ENCODE measurements at places on chromosomes 7 and 10. TPM values are rescaled to one million over a fixed set of nuclear protein-coding genes. Genes with fewer than 3 reads are reported as not detected.
A peak's percentile ranks its signal among the peaks of the same experiment; 100 is the strongest.

The HMX2 gene
- not detected for total RNA-seq

The ZNF117 gene
- total RNA-seq = 8.3 TPM

The IKZF5 gene
- total RNA-seq = 10.5 TPM

The PHYHIPL gene
- total RNA-seq = not detected

The ETV1 gene
- 15.2 TPM for total RNA-seq

The NKX1-2 gene
- total RNA-seq = not detected

The SFMBT2 gene
- 2.7 TPM for total RNA-seq

The CUBN gene
- total RNA-seq = 1.7 TPM

The ZNF786 gene
- total RNA-seq = 10.7 TPM

The C10orf67 gene
- not detected for total RNA-seq

The LRIT1 gene
- not detected for total RNA-seq

The GRM3 gene
- not detected for total RNA-seq

The SLC16A9 gene
- total RNA-seq = 0.50 TPM

The TMEM229A gene
- not detected for total RNA-seq

The SPDYE8 gene
- not detected for total RNA-seq

DNA sequence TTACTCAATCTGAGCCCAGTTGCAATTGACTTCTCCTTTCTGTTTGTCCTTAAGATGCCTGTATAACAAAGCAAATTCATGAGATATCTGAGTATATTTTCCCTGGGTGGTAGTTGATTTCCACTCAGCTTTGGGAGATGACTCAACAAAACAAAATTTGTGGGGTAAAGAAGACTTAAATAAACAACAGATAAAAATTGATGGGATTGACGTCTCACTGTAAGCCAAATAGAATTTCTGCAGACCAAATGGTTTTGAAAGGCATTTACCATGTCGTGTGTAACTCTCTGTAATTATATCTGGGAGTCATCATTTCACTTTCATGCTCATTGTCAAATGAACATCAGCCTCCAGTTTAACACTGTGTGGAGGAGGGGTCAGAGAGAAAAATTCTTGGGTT lies 255.4 kb upstream of the MYO3A start:
- H3K4me3 ChIP-seq = no peak overlapping the region
- no peak for DNase-seq
- H3K4me1 ChIP-seq = no peaks in the 10 kb centered on the region
- no peak overlapping the region for H3K27ac ChIP-seq
- H3K36me3 ChIP-seq = no peaks in the 10 kb centered on the region

GRCh38 chr7:99190359-99191009 lies 17.4 kb downstream of the KPNA7 start:
- no peaks in the 10 kb centered on the region for H3K4me1 ChIP-seq
- H3K4me3 ChIP-seq = no peak overlapping the region
- H3K27me3 ChIP-seq = peaks cover 3% of the 10 kb centered on the region
- DNase-seq = no peak

GRCh38 chr10:47077941-47078340 lies 166.7 kb downstream of the PTPN20 start:
- H3K27me3 ChIP-seq = peaks cover 9% of the 10 kb centered on the region
- no peak overlapping the region for H3K4me3 ChIP-seq
- no peak overlapping the region for H3K27ac ChIP-seq
- H3K4me1 ChIP-seq = no peaks in the 10 kb centered on the region
- H3K36me3 ChIP-seq = no peaks in the 10 kb centered on the region

DNA sequence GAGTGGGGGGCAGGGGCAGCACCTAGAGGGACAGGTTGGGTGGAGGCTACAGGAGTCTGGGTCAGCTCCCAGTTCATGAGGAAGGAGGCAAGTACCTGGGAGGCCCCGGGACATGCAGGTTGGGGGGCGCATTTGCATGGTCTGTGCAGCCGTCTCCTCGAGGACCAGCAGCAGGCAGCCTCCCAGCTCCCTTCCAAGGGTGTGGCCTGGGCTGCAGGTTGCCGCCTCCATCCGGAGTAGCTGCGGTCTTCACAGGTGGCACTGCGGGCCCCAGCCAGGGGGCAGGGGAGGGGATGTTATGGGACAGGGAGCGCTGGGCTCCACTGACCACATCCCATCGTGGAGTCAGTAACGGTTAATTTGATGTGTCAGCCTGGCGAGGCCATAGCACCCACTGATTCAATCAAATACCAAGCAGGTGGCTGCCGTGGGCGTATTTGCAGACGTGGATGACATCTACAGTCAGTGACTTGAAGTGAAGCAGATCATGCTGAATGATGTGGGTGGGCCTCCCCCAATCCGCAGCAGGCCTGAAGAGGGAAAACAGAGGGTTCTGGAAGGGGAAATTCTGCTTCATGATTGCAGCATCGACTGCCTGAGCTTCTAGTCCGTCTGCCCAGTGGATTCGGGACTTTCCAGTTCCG lies 81.6 kb downstream of the PRKAG2 start:
- peaks cover 2% of the 10 kb centered on the region for H3K27me3 ChIP-seq
- H3K4me1 ChIP-seq = peaks cover 13% of the 10 kb centered on the region
- H3K27ac ChIP-seq = no peak overlapping the region
- no peak overlapping the region for H3K4me3 ChIP-seq
- no peak for DNase-seq
- H3K36me3 ChIP-seq = no peaks in the 10 kb centered on the region

GRCh38 chr10:47209466-47209865 lies 90.5 kb upstream of the GDF10 start:
- H3K4me3 ChIP-seq = no peak overlapping the region
- DNase-seq = no peak
- no peaks in the 10 kb centered on the region for H3K36me3 ChIP-seq
- no peak overlapping the region for H3K27ac ChIP-seq
- H3K4me1 ChIP-seq = peaks cover 2% of the 10 kb centered on the region

- H3K4me1 ChIP-seq = peaks cover 41% of the 10 kb centered on the region
- H3K36me3 ChIP-seq = no peaks in the 10 kb centered on the region
- no peak for DNase-seq
These were observed at the start of gene INMT for GRCh38 chr7:30751696-30752273. TSS of gene INMT (plus strand) at chr7:30752135. CDS start at chr7:30752151, 16 bp downstream.

GRCh38 chr7:122949186-122949585 lies 46.3 kb downstream of the TAS2R16 start:
- no peak for DNase-seq
- H3K27me3 ChIP-seq = no peaks in the 10 kb centered on the region

DNA sequence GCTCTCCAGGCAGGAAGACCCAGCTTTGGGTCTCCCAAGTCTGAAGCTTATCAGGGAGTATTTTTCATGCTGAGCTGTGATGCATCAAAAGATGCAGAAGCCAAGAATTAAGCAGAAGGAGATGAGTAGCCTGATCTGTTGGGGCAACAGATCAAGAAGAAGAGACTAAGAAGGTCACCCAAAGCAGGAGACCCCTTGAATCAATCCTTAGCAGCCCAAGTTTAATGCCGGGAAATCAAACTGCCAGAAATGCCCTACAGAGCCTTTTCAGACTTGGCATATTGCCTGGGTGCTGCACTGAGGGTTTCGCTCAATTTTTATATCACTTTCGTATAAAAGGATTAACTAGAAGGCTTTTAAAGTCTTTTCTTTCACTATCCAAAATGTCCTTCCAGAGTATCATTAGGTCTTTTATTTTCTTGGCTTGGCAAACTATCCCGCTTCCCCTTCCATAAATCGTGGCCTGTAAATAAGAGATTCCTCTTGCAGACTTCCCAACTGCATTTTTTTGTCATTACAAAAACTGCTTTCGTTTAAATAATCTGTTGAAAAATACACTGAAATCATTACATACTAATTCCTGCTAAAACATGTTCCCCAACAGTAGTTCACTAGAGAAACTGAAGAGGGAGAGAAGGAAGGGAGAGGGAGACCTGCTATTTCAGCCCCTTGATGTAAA lies 49.0 kb upstream of the STK17A start:
- H3K4me1 ChIP-seq = peaks cover 56% of the 10 kb centered on the region
- no peaks in the 10 kb centered on the region for H3K27me3 ChIP-seq
- peak overlapping the region; percentile 95 for H3K27ac ChIP-seq
- H3K4me3 ChIP-seq = no peak overlapping the region

GRCh38 chr7:26700893-26701292 lies 163.5 kb downstream of the SKAP2 start:
- no peak for DNase-seq
- H3K4me3 ChIP-seq = no peak overlapping the region
- no peak overlapping the region for H3K27ac ChIP-seq
- H3K36me3 ChIP-seq = no peaks in the 10 kb centered on the region
- H3K4me1 ChIP-seq = peaks cover 24% of the 10 kb centered on the region
- peaks cover 23% of the 10 kb centered on the region for H3K27me3 ChIP-seq

GRCh38 chr7:123580406-123581161 lies 21.0 kb upstream of the ASB15 start:
- no peak for DNase-seq
- H3K36me3 ChIP-seq = no peaks in the 10 kb centered on the region
- peaks cover 63% of the 10 kb centered on the region for H3K27me3 ChIP-seq
- H3K4me1 ChIP-seq = peaks cover 2% of the 10 kb centered on the region

DNA sequence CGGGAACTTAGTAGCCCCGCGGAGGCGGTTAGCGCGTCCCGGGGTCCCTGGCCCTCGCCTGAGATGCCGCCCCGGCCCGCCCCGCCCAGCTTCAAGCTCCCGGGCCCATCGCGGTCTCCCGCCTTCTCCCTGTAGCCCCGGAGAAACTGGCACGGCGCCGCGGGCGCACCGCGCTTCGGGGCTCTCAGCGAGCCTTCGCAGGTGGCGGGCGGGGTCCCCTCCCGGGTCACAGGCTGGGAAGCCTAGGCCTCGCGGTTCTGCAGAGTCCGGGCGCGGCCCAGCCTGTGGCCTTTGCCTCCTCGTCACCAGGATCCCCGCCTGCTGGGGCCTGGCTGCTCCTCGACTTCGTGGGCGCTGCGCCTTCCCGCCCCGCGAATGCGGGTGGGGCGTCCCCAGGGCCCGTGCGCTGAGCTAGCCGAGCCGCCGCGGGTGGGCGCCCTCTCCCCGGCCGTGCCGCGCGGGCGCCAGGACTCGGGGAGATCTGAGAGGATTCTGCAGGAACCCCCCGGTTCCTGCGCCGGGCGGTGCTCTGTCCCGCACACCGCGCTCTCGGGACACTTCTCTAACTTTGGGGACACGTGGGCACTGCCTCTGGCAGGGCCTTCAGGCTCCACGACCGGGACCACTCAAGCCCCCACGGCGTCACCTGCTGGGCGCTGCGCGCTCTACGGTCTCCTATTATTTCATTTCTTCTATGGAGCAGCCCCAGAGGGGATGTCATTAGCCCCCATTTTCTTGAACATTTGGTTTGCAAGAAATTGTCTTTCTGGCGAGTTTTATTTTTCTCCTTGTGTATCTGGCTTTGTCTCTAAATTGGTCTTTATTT lies 682 bp upstream of the RGS10 start:
- peaks cover 8% of the 10 kb centered on the region for H3K27me3 ChIP-seq
- no peak overlapping the region for H3K27ac ChIP-seq
- peak overlapping the region; percentile 83 for H3K4me3 ChIP-seq
- H3K36me3 ChIP-seq = no peaks in the 10 kb centered on the region
- peaks cover 37% of the 10 kb centered on the region for H3K4me1 ChIP-seq
- no peak for DNase-seq

DNA sequence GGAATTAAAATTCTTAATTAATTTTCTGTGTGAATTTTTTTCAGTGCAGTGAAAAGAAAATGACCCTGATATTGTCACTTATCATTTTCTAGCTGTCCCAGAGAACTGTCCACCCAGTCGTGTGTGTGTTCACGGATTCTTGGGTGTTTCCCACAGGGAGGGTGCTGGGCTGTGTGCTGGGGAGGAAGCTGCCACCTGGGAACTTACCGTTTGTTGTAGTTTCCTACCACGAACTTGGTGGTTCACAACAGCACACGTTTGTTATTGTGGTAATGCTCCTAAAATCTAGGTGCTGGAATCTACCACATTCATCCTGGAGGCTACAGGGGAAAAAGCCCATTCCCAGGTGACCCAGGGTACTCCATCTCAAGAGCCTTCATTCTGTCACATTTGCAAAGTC lies 276.1 kb downstream of the GLRX3 start:
- no peak overlapping the region for H3K27ac ChIP-seq
- H3K4me1 ChIP-seq = no peaks in the 10 kb centered on the region
- H3K4me3 ChIP-seq = no peak overlapping the region
- H3K27me3 ChIP-seq = no peaks in the 10 kb centered on the region

DNA sequence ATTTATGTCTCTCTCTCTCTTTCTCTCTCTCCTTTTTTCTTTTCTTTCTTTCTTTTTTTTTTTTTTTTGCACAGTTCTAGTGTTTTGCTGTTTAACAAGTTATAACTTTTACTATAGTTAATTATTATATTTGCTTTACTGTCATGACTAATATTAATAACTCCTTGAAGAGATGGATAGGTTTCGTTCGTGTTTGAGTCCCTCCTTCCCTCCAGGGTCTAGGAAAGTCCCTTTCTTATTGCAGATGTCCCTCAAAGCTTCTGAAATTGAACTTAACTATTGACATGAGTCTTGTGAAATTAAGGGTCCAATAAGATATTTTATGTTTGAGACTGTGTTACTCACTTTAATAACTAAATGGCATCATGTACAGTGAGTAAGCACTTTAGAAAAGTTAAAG lies 131.4 kb downstream of the PLXDC2 start:
- peaks cover 2% of the 10 kb centered on the region for H3K36me3 ChIP-seq
- no peaks in the 10 kb centered on the region for H3K27me3 ChIP-seq
- no peak for DNase-seq
- H3K4me3 ChIP-seq = no peak overlapping the region
- H3K4me1 ChIP-seq = peaks cover 32% of the 10 kb centered on the region
- H3K27ac ChIP-seq = peak overlapping the region; percentile 49

GRCh38 chr10:125828311-125828710 lies 5.0 kb downstream of the BCCIP start:
- DNase-seq = no peak
- peaks cover 40% of the 10 kb centered on the region for H3K36me3 ChIP-seq
- no peaks in the 10 kb centered on the region for H3K27me3 ChIP-seq

DNA sequence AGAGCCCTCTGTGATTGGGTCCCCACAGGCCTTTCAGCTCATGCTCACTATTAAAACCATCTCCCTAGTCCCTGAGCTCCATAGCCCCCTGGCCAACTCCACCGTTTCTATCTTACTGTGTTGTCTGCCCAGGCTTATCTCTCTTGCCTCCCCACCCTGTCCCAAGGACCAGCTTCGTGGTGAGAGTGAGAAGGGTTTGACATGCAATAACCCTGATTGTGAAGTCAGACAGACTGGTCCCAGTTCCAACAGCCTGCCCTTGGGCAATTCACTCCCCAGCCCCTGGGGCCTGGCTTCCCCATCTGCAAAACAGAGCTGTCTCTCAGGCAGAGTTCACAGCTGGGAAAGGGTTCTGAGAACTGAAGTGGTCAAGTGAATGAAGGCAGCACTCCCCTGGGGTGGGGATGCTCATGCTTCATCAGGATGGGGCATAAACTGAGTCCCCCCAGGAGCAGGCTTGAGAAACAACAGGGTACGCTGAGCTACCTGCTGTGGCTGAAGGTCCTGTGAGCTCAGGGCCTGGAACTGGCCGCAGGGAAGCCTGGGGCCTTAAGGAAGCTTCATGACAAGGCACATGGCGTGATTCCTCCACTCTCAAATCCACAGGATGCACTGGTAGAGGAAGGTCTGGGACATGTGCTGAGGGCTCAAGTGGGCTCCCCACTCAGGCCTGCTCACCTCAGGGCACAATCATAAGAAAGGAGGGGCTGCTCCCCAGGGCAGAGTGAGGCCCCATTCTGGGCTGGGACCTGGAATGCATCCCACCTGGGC lies 1.8 kb upstream of the PPIF start:
- peaks cover 7% of the 10 kb centered on the region for H3K36me3 ChIP-seq
- H3K27ac ChIP-seq = no peak overlapping the region
- no peaks in the 10 kb centered on the region for H3K27me3 ChIP-seq
- no peak overlapping the region for H3K4me3 ChIP-seq

GRCh38 chr7:101743995-101744360 lies 73.4 kb upstream of the CUX1 start:
- H3K36me3 ChIP-seq = no peaks in the 10 kb centered on the region
- no peak for DNase-seq
- peaks cover 6% of the 10 kb centered on the region for H3K27me3 ChIP-seq
- H3K4me1 ChIP-seq = peaks cover 13% of the 10 kb centered on the region
- no peak overlapping the region for H3K4me3 ChIP-seq

GRCh38 chr10:65017523-65017922 lies 1496.3 kb downstream of the REEP3 start:
- H3K36me3 ChIP-seq = no peaks in the 10 kb centered on the region
- H3K4me1 ChIP-seq = no peaks in the 10 kb centered on the region
- no peak for DNase-seq
- H3K4me3 ChIP-seq = no peak overlapping the region
